RWPE1 (cell line): ENCODE measurements at places on chromosomes 2 and 18.

DNA sequence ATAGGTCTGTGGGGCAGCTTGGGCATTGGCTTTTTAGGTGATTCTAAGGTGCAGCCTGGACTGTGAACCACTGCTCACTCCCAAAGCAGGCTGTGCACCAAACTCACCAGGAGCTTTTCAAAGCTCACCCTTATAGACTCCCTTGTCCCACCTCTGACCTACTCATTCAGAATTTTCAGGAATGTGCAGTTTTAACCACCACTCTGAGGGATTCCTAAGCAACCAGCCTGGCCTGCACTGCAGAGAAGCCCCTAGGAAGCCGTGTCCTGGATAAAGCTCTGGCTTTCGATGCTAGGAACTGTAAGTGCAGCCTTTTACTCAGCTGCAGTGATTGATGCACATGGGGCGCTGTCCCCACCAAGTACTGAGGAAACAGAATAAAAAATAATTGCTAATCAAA, 33.0 kb downstream of the MRO start:
- DNase-seq, result no peak

DNA sequence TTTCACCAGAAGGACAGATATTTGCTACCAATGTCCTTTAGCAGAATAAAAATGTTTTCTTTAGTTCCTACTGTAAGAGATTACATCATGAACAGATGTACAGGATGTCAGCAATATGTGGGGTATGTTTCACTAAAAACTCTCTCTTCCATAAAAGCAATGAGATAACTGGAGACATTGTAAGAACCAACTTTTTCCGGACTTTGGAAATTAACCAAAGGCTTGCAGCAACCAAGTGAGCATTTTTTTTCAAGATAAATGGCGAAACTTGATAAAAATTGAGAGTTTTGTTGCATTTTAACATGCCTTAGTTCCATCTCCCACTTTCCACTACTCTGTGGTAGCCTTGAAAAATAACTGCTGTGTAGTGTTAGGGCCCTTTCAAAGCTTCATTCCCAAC, 429.8 kb upstream of the CDH2 start:
- DNase-seq, result no peak

- DNase-seq, result peak; percentile 45
These were observed 101.5 kb downstream of the VAPA start for GRCh38 chr18:10015288-10015701.

DNA sequence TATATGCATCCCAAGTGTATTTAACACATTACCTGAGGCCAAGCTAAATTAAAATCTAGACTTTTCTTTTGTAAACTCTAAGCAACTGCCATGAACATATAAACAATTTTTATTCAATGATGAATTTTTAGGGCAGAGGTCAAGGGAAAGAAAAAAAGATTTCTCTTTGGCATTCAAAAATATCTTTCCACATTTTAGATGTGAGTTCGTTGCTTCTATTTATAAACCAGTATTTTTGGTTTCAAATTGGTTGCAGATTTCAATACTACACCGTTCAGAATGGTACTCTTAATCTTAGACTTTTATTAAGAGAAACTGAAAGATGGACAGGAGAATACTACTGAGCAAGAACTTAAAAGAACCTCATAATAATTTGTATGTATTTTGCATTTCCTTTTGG, 293.6 kb upstream of the CCDC68 start:
- no peak for DNase-seq

DNA sequence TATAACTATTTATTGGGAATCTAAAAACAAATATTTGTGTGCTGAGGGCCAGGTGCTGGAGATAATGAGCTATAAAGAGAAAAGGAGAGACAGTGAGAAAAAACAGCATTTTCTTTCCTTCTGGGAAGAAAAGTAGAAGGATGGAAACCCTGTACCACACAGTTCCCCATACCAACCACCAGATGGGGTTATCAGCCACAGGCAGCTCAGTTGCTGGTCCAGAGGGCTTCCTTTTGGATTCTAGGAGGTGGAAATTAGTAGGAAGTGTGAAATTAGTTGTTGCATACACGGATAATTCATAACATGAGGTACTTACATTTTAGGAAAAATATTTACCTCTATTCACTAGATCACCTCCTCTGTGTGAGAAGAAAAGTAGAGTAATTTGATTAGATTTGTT, 237.0 kb upstream of the FOSL2 start:
- DNase-seq, result no peak

- DNase-seq, result no peak
These were observed 13.4 kb upstream of the ZNF512 start for GRCh38 chr2:27569398-27569797.

DNA sequence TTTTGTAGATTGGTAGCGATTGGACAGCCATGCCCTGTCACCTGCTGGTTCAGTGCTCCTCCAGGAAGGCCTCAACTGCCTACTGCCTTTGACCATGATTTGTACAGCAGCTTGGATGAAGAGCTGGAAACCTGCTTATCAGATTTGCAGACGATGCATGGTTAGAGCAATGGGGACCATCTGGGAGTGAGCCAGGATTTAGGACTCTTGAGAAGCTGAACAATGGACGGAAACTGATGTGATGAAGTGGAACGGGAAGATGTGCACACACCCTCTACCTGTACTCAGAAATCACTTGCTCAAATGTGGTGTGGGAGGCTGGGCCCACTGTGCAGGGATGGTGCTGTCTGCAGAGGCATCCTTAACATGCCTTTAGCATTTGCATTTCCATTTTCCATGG, 57.2 kb downstream of the NCK2 start:
- DNase-seq, result no peak

DNA sequence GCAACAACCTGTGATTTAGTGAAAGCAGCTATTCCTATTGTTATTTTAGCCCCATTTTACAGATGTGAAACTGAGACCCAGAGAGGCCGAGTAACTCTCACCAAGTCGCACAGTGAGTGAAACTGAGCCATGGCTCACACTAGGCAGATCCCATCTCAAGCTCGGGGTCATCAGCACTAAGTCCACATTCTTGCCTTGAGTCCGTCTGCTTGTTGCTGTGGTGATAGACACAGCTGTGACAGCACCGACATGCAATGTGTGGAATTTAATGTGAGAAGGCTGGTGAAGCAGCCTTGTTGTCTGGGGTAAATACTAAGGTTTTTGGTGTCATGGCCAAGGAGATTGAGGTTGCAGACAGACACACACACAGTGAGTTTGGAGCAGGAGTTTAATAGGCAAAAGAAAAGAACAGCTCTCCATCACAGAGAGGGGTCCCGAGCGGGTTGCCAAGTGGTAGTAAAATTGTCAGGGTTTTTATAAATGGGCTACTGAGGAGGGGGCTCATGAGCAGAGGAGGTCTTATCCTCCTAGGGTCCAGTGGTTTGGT, 40.2 kb upstream of the GMCL1 start:
- no peak for DNase-seq

DNA sequence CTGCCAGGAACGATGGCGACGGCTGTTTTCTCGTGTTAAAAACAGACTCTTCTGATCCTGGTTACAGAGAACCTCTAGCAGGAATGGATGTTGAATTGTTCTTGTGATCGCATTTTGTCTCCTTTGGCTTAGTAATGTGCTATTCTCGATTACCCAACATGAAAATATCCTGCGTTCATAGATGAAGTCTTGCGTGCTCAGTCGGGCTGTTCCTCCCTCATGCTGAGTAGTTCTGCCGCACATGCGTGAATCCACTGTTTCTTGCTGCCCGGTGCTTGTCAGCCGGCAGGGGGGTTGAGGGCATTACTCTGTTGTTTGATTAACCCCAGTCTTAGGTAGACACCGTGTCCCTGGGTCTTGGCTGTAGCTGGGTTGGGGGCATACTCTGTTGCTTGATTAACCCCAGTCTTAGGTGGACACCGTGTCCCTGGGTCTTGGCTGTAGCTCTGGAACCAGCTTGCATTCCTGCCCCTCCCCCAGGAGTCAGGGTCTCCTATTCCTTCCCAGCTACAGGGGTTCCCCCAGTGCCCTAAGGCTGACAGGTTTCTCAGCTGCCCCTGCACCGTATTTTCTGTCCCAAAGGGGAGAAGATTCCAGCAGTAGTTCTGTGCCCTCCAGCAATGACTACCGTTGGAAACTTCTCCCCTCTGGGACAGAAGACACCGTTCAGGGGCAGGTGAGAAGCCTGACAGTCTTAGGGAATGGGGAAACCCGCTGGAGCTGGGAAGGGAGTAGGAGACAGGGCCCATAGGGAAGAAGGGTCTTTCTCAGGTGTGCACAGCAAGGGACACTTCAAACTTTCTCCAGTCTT, 22.1 kb upstream of the ASB1 start:
- DNase-seq, result no peak

- no peak for DNase-seq
These were observed 194.1 kb upstream of the DSEL start for GRCh38 chr18:67710639-67711038.

DNA sequence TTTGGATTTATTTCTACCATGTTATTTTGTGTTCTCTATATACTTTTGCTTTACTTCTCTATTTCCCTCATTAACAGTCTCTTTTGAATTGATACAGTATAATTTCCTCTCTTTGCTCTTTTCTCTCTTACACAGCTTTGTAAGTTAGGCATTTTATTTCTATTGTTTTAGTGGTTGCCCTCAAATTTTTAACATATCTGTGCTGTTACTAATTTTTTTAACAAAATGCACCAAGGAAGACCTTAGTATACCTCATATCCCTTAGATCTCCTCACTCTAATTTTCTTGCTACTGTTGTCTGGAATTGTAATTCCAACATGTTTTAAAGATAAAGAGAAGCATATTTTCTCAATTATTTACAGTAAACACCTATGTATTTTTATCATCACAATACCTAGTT, 416.8 kb upstream of the SLC14A2 start:
- no peak for DNase-seq

DNA sequence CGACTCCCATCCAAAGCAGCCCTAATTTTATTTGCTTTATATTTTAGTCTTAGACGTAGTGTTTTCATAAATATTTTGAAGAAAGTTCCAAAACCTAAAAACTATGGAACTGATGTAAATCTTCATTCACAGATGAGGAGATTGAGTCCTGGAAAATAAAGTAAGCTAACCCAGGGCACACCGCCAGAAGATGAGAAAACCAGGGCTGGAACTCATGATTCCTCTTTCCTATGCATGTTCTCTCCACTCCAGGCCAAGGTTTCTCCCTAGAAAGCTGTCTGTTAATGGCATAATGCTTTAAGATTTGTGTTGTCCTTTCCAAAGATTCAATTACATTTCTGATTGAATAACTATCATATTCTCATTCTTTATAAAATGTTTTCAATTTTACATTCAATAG, 78.4 kb upstream of the ZC3H15 start:
- DNase-seq, result no peak

- no peak for DNase-seq
These were observed 52.6 kb downstream of the CXCR4 start for GRCh38 chr2:136065384-136065783.

DNA sequence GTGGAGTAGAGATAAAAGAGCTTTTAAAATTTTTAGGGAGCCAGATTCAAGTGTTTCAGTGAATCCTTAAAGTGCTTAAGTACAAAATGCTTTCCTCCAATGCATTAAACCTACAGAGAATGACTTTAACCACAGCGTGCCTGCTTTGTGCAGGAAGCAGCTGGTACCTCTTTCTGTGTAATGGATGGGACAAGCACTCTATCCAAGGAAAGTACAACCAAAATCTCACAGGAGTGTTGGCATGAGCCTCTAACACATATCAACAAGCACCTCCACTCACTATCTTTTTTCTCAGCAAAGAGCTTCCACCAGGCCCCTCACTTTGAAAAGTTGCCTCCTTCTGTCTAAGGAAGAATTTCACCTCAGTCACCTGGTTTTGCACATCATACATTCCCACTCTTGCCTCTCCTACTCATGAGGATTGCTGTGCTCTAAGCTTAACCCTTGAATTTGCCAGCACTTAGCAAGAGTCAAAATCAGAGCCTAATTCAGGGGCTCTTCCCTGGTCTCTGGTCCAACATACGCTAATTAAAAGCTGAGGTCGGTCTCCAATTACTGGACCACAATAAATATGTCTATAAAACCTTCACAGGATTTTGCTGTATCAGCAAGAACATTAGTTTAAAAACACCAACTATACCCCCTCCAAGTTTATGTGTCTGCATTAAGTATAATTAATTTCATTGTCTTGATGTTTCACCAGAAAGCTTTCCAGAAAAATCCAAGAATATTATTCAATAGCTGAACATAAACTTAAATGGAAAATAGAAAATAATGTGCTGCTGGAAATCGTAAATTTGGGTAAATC, 68.9 kb downstream of the ZNF521 start:
- no peak for DNase-seq

DNA sequence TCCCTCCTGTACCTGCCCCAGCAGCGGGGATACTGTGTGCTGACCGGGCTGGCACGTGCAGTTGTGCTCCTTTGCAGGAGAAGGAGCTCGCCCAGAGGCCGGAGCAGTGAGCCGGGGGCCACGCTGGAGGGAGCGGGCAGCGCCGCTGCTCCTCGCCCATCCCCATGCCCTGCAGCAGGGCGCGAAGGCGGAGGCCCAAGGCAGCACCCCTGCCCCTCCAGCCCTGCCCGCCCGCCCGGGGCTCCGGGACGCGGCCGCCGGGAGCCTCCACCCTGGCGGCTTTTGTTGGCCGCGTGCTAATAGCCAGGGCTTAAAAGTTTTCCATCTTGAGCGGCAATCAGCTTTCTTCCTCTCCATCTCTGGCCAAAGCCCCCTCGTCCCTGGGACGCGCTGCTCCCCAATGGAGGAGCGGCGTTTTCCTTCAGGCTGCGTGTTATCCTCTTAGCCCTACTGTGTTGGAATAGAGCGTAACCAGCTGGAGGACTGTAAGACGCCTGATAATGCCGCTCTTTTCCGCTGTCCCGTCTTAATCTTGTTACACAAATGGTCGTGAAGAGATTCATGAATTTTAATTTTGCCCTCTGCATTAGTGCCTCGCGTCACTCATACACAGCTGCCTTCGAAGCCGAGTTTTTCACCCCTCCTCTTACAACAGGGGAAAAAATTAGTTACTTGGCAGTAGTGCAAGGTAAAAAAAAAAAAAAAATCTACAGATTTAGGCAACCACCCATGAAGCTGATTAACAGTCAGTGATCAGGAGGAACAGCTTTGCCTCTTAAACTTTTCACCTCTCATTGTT, 172.9 kb upstream of the SIX3 start:
- DNase-seq, result no peak

GRCh38 chr2:235142601-235143000, 190.8 kb downstream of the SH3BP4 start:
- DNase-seq, result no peak

GRCh38 chr2:121695171-121695451, 41.6 kb downstream of the NIFK start:
- no peak for DNase-seq

- no peak for DNase-seq
These were observed 67.2 kb upstream of the FRZB start for GRCh38 chr2:182933629-182934028.

GRCh38 chr2:171835386-171835785, 58.7 kb downstream of the SLC25A12 start:
- no peak for DNase-seq

- no peak for DNase-seq
These were observed 40.9 kb downstream of the PDK1 start for GRCh38 chr2:172596776-172597175.

DNA sequence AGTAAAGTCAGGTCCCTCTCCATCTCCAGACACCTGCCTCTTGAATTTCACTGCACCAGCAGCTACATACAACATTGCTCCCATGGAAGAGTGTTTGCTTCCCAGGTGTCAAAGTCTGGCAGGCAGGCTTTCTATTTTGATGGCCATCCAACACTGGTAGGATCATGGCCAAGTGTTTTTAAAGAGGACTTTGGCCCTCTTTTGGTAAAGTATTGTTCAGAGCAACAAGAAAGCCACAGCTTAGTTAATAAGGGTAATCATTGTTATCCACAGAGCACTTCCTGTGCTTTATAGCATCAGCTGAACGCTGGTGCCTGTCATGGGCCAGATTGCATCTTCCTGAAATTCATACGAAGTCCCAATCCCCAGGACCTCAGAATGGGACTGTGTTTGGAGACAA, 133.2 kb downstream of the NCK2 start:
- no peak for DNase-seq
